ENCODE measurements at places on chromosomes 11 and 22.

DNA sequence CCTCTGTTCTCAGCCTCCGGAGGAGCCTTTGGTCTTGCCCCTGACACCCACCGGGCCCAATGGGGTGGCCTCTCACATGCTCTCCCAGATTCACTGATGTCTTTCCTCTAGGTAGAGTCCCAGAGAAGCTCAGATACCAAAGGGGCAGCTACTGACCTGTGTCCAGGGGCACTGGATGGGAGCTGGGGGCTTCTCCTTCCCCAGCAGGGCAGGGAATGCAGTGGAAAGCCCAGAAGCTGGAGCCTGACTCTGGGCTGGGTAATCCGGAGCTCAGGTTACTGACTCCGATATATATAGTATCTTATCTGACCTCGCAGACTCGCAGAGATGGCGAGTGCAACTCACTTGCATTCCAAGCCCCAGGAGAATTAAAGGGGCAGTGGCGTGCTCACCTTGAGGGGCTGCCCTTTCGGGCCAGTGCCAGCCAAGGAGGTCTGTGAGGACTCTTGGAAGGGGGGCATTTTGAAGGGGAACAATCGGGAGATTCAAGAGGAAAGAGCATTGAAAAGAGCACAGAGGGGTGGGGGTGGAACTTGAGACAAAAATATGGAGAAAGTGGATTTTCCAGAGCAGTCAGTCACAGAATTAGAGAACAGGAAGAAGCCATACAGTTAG is 2.5 kb downstream of the USP2 start:
- no peak for DNase-seq

GRCh38 chr11:65606876-65607613 is 7.0 kb downstream of the MAP3K11 start:
- DNase-seq: no peak

- DNase-seq: no peak
Observed at GRCh38 chr11:76654298-76654851, 16.2 kb downstream of the LRRC32 start.

GRCh38 chr11:116426761-116427160 is 346.0 kb downstream of the BUD13 start:
- DNase-seq: no peak

DNA sequence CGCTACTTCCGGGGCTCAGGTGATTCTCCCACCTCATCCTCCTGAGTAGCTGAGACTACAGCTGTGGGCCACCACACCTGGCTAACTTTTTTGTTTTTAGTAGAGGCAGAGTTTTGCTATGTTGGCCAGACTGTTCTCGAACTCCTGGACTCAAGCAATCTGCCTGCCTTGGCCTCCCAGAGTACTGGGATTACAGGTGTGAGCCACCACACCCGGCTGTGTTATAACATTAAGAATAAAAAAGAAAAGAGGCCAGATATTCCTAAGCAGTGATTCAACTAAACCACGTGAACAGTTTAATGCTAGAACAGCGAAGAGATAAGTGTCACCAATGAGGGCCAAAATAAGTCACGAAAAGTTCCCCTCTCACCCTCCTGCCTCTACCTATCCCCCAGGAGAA is 3.7 kb downstream of the PRDM10 start:
- no peak for DNase-seq

DNA sequence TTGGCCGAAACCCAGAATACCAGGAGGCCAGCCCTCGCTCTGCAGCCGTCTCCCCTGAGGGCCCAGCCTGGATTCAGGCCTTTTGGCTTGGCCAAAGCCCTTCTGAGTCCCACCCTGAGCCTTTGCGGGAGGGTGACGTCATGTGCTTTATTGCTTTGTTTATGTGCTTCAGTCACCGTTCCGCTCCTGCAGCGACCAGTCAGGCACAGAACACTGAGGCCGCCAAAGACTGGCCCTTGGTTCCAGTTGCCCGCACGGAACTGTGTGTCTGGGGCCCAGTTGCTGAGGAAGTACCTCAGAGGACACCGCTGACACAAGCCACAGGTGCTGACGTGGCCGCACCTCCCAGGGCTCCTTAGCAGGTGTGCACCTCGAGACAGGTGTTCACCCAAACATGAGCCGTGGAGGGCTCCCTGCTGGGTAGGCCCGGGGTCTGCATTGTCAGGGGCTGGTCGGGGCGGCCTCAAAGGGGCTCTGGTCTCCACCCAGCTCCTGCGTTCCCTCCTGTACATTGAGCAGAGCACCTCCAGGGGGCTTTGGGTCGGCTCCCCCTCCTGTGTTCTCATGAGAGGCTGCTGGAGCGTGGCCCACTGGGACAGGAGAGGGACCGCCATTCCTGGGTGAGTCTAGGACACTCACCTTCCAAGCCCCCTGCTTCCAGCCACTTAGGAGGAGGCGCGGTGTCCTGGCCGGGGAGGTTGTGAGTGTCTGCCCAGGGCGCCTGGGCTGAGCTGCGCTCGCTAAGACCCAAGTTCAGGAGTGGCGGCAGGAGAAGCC is 376.8 kb downstream of the TBC1D22A start:
- no peak for DNase-seq

GRCh38 chr11:71947498-71947897 is 18.7 kb downstream of the RNF121 start:
- no peak for DNase-seq

GRCh38 chr11:66363805-66364535 is 7.6 kb downstream of the SLC29A2 start:
- DNase-seq: peak; percentile 74

DNA sequence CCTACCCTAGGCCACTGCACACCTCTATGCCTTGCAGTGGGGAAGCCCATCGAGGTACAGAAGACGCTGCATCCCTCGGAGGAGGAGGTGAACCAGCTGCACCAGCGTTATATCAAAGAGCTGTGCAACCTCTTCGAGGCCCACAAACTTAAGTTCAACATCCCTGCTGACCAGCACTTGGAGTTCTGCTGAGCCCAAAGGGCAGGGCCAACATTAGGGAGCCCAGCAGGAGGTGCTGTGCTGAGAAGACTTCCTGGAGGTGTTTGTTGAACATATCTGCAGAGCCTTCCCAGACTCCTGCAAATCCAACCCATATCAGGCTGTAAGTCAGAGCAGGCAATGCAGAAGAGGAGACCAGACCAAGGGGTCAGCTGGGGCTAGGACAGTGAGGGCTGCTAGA is 13.5 kb downstream of the MOGAT2 start:
- DNase-seq: no peak

DNA sequence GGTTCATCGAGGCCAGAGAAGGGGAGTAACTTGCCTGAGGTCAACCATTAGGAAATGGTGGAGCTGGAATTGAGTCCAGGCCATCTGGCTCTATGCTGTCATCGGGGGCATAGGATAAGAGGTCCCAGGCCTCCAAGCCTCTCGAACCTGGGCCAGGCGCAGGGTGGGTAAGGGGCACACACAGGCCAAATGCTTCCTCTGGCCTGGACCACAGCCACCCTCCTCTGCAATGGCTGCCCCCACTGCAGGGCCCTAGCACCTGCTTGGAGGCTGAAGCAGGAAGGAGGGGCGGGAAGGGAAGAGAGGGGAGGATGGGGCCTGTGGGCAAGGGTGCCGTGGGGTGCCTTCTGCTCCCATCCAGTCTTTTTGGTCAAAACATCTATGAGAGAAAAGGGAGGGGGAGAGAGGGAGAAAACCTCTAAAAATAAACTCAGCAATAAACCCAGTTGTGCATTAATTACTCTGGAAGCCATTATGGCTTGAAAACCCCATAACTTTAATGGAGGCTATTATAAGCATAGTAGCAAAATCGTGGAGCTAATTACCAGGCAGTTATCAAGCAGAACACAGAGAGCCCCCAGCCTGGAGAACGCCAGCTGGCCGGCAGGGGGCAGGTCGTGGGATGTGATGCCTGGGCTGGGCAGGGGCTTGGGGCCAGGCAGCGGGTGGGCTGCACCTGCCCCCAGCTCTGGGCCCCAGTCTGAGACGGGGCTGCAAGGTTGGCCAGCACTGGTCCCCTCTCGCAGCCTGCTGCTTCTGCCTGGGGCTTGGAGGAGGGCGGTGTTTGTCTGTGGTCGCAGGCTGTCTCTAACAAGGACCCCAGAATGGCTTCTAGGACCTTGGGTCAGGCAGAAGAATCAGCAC is 21.1 kb downstream of the B3GAT1 start:
- DNase-seq: no peak

GRCh38 chr11:89452780-89453179 is 38.4 kb downstream of the NOX4 start:
- DNase-seq: no peak

DNA sequence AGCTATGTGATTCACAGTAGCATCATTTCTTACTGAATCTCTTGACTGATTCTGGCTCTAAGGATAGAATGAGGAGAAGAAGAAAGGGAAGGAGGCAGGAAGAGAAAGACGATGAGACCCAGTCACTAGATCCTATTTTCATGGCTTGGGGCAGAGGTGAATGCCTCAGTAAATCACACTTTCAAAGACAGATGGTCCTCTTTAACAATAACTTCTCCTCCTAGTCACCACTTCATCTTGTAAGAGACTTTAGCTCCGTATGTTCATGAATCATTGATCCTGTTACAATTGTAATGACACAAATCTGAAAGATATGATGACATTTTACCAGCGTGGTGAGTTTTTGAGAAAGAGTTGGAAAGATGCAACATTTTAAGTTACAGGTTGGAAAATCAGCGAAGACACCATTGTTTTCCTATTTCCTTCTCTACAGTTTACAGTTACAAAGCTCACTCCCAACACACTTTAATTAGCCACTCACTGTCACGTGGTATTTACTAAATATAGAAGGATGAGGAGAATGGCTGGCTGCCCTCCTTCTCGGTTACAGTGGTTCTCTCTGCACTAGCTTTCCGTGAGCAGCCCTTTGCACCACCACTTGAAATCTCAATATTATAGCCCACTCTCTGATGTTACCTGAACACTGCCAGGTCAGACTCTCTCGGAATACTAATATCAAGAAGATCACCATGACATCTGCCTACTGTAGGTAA is 205.8 kb downstream of the CADM1 start:
- no peak for DNase-seq

DNA sequence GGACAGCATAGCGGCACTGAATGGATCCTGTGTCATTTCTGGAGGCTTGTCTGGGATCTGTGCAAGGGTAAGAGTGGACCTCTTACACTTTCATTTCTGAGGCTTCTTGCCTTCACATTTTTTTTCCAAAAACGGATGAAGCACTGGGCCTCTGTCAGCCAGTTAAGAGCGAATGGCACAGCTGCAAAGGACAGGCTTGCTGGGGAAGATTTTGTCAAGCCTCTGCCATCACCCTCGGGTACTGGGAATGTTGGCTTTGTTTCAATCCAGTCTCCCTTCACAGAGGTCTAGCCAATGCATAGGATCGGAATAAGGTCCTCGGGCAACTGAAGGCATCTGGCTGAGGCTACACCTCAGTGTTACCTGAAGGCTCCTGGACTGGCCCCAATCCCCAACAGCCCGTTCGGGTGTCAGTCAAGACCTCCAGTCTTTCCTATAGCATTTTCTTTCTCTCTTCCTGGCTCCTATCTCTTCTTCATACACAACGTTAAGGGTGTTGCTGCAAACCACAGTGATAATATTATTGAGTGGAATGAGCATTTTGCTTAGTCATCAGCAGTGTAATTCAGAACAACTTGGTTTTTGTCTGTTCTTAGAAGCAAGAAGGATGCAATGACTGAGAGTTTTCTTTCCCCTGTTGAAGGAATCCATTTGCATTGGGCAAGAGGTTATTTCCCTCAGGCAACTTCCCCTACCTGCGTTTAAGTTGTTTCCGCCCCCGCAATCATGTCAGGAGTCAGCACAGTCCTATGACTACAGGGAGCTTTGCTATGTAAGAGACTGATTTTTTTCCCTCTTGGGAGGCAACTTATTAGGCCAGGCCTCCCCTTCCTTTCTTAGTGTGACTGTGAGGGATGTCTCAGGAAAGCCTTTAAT is 22.8 kb downstream of the NPAT start:
- DNase-seq: no peak

DNA sequence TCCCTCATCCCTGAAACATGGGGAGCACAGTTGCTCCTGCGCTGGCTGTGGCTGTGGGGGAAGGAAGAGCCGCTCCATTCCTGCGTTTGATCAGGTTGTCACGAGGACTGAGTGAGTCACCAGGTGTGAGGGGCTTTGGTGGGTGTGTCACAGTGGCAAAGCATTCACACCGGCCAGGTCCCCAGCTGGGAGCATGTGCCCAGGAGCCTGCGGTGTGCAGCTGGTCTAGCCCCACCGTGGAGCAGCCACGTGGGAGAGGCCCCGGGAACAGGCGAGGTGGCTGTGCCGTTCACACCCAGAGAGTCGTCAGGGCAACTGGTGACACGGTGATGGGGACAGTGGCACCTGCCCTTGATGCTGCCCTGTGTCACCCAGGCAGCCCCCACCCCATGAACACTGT is 47.6 kb upstream of the PPARA start:
- DNase-seq: no peak

DNA sequence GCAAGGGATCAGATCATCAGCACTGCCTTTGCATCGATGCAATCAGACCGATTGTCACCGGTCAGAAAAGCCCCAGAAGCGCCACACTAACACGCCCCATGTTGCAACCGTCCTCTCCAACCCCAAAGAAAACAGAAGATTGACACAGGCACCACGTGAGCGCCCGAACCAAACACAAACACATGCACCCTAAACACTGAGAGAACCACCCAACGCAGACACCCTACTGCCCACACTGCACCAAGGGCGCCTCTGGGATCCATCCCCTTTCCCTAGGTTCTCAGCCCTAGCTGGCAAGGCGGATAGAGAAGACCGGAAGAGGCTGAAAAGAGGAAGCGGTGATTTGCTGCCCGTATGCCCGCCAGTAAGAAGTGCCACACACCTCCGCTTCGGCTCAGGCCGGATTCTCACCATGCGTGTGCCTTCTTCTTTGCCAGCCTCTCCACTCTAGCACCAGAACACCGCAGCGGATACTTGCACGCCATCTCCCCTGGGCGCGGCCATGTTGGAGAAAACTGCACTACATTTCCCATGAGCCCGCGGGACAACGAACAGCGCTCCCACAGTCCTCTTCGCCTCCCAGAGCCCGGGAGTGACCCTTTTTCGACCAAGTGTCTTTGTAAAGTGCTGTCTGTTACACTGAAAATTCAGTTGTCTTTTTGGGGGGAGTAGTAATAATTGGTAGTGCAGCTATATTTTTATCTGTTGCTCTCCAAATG is at the start of gene ALKBH8:
TSS of gene ALKBH8 (minus strand) at position 517 of the 719 bp plus-strand sequence. CDS start 4,842 bp downstream, outside the sequence.
- DNase-seq: peak; percentile 84

GRCh38 chr11:26073646-26074045 is 258.3 kb upstream of the ANO3 start:
- no peak for DNase-seq

Measured in urothelium cell line (cell line).